Memory B cell (primary cell): ENCODE measurements at places on chromosomes 11 and 22.

- DNase-seq: peak; percentile 74
These were observed 50.0 kb upstream of the POU2AF1 start for GRCh38 chr11:111429066-111429506.

GRCh38 chr22:41062146-41062545, 30.2 kb upstream of the EP300 start:
- no peak for DNase-seq

DNA sequence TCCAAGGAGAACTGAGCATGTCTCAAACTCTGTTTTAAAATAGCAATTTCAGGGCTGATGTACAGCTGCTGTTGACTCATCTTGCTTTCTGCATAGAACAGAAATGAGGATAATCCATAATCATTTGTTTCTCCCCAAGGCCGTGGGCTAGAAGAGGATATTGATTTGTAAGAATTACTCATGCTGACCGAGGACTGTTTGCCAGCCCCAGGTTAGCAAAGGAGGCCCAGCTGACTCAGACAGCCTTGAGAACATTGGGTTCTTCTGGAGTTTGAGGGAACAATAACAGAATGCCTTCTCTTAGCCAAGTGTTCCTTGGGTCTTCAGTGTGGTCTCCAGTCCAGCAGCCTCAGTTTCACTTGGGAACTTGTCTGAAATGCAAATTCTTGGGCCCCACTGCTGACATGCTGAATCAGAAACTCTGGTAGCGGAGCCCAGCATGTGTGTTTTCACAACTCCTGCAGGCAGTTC, 92.0 kb downstream of the ZC3H12C start:
- DNase-seq: no peak

- peak; percentile 99 for DNase-seq
These were observed at the start of gene UVRAG for GRCh38 chr11:75814677-75815344. TSS of gene UVRAG (plus strand) at chr11:75815210. CDS start at chr11:75815408, 198 bp downstream.

- DNase-seq: no peak
These were observed 33.3 kb downstream of the ANO1 start for GRCh38 chr11:70111269-70112016.

GRCh38 chr11:6979365-6979764, 40.8 kb downstream of the ZNF214 start:
- no peak for DNase-seq

GRCh38 chr11:47628026-47628425, 14.3 kb downstream of the MTCH2 start:
- no peak for DNase-seq

GRCh38 chr11:133064961-133065360, 467.3 kb downstream of the OPCML start:
- no peak for DNase-seq

- DNase-seq: no peak
These were observed 678 bp upstream of the RANGAP1 start for GRCh38 chr22:41286639-41287091.

DNA sequence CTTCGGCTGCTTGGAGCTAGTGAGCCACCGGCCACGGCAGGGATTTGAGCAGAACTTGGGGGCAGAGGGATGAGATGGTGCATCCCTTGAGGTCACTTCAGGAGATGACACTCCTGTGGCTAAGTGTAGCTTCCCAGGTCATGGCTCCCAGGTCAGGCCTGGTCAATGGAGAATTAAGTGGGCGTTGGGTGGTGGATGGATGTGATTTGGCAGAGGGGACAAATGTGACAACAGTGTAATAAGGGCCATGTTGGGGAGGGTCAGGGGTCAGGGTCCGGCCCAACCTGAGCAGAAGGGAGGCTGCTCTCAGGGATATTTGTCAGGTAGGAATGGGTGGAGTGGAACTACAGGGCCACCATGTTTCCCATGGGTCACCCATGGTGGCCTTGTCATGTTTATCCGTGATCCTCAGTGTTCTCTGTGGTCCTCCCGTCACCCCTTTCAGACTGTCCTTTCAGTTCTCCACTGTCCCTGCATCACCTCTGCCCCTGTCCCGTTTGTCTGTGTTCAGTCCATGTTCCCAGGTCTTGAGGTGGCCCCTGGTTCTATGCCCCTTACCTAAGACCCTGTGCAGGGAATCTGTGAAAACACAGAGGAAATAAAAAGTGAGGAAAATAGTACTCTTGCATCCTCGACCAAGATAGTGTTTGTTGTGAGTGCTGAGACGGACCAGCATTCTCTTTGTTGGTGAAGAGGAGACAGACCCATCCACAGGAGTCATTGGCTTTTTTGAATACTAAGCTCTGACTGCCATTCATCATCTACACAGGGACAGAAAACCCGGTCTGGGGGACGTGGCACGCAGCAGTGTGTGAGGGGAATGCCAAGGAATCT, 6.1 kb downstream of the SLC25A1 start:
- DNase-seq: no peak

- no peak for DNase-seq
These were observed 78.5 kb upstream of the NCAM1 start for GRCh38 chr11:112882494-112883381.

GRCh38 chr22:37228106-37229011, 15.7 kb downstream of the RAC2 start:
- no peak for DNase-seq

DNA sequence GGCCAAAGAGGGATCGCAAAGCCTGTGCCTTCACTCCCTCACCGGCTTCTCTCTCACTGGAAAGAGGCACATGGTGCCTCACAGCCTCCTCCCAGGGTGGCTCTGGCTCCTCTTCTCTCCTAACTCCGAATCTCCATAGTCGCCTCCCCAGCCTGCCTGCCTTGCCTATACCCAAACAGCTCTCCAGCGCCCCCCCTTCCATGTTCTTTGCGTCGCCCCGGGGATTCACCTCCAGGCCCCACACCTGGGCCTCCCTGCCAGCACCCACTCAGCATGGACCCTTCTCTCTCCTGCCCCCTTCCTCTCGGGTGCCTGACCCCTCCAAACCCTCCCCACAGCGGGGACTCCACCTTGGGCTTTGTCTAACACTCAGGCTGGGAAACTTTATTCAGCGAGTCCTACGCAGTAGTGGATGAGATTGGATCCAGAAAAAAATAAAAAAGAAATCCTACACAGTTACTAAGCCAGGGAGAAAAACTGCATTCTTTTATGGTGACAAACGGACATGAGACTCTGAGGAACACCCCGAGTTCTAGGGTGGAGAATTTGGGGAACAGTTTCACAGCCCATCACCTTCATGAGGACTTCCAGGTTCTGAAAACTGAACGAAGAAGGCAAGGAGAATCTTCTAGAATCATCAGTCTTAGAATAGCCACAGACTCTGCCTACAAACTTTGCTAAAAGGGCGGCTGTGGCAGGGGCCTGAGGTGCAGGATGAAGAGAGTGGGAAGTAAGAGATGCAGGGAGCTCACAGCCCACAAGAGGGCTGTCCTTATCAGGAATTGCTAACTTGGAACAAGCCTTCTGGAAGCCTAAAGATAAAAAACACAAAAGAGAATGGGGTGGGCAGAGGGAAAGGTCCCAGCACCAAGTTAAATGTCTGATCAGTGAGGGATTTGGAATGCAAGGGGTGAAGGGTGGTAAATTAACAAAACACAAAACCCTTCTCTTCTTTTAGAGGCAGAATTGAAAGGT, 5.3 kb downstream of the PPM1F start:
- no peak for DNase-seq

DNA sequence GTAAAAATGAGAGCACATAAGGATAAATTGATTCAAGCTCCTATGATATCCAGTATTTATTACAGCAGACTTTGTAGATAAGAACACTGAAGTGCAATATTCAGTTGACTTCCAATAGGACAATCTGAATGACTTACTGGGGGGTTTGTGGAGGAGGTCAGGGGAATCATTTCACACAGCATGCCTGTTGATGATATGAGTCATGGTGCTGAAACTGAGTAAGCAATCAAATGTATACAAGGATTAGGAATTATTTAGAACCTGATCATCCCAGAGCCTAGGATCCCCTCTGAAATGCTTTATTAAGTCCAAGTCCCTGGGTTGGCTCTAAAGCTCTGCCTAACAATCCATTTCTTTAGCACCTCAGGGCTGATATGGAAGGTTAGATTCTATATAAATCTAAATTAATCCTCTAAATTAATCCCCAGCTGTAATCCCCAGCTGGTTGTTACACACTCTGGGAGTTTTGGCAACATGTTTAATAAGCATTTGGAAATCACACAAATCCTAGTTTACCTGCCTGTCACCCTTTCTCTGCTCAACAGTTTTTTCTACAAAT, 326.4 kb downstream of the GUCY1A2 start:
- no peak for DNase-seq
